ENCODE measurements at places on chromosomes 13 and 19.

- DNase-seq, result no peak
Observed at GRCh38 chr19:5717215-5717935, 2.6 kb downstream of the LONP1 start.

DNA sequence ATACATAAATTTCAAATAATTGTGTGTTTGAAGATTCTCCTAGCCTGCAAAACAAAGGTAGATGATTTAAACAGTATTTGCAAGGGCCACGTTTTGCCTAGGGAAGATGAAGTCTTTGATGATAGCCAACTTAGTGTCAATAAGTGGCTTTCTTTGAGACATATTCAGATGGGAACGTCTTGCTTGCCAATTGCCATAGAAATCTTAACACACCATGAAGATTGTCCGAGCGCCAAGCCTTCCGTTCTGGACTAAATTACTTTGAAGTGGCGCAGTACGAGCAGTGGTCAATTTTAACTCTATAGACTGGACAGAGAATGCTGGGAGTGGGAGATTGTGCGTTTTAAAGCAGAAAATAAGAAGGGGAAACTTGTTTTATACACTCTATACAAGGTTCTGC lies 9.9 kb downstream of the ZIC5 start:
- no peak for DNase-seq

DNA sequence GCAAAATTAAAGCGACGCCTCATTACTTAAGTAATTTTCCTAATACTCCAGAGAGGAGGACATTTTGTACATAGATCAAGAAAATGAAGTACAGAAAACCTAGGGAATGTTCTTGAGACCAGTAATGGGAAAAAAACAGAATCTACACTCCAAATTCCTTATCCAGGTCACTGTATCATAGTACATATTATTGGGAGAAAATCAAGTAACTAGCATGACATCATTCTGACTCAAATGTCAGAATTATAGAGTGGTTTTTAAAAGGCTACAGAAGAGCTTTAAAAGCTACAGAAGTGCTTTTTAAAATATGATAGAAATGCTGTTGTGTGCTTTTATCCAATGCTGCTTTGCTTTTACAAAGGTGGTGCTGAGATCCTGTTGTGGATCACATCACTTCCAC lies 86.3 kb upstream of the SLC15A1 start:
- DNase-seq, result no peak

GRCh38 chr19:38360351-38360750 lies 14.0 kb upstream of the PSMD8 start:
- no peak for DNase-seq

DNA sequence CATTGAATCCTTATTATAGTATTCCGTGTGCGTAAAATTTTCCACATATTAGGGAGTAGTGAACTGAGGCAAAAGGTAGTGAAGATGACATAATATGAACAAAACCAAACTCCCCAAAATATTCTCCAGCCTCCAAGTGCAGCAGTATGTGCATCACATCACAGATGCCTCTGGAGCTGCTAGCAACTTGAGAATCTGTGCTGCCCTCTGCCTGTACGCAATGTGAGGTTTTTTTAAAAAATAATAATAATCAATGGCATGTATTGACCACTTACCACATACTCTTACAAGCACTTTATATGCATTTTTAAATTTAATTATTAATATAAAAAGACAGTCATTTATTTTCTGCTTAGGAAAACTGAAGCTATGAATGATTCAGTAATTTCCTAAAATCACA lies 583.0 kb upstream of the SPRY2 start:
- no peak for DNase-seq
